ENCODE measurements at places on chromosomes 1 and 21.

DNA sequence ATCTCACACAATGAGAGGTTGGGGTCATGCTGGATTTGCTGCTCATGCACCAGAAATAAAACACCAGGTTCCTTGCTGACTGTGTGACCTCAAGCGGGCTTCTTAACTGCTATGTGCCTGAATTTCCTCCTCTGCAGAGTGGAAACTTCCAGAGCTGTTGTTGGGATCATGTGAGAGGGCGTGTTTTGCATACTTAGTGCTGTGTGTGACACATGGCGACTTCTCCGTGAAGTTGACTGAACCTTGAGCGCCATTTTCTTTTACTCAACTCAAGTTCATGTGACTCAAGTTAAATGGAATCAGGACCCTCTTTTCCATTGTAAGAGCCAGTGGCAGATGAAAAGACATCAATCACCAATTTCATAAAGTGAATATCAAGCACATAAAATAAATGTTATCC is 224.0 kb downstream of the KIF26B start:
- DNase-seq = no peak

GRCh38 chr1:84939761-84940160 is 46.8 kb upstream of the LPAR3 start:
- DNase-seq = no peak

DNA sequence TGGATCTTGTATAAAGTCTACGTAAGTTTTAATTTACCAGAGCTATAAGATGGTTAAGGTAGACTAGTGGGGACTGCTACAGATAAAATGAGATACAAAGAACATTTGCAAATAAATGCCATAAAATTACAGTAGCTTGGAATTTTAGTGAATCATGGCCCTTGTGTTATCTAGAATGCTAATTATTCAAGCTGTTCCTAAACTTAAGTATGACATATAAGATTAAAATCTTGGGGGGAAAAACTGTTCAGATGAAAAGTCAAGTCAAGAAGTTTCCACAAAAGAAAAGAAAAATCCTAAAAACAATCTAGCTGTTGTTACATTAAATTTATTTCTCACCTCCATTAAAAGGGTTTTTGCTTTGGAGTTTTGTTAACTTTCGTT is 51.7 kb downstream of the SIM2 start:
- no peak for DNase-seq

GRCh38 chr1:99501871-99502270 is 144.0 kb upstream of the PALMD start:
- no peak for DNase-seq

DNA sequence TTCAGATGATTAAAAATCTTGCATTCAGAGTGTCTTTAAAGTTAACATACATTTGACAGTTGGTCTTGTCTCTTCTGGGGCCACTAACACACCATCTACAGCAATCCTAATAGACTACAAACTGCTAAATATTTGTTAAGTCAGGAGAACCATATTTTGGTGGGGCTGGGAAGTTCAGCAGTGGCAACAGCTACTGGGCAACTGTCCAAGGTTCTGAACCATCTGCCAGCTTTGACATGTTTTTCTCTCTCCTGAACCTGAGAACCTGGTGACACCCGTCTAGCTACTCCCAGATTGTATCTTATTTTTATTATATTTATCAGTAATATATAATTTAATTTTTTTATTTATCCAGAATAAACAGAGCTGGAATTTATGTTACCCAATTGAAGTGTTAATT is 199.0 kb upstream of the DPYD start:
- no peak for DNase-seq

- no peak for DNase-seq
These were observed 588 bp downstream of the NEXN start for GRCh38 chr1:77888781-77889642.

DNA sequence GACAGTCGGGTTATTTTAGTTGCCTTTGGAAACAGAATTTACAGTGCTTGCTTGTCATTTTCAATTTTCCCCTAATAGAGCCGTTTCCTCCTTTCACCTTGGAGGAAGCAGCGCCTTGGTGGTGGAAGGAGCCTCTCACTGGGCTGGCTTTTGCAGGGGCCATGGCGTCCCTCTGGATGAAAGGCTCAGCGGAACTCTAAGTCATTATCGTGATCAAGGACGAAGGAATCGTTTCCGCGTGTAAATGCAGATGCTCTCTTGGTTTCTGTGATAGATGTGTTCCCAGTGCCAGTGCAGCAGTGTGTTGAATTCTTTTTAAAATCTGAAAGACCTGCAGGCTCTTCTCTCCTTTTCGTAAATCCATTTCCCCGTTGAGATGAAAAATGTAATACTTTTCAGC is 126.2 kb upstream of the LMO4 start:
- no peak for DNase-seq

- DNase-seq = no peak
These were observed 37.9 kb upstream of the TSPEAR start for GRCh38 chr21:44749116-44749758.

All from pons (tissue), 1 donor.